Panc1 (cell line): ENCODE measurements at places on chromosomes 13 and 19.

GRCh38 chr19:38148337-38148736 lies 75.7 kb downstream of the DPF1 start:
- no peak for DNase-seq

GRCh38 chr13:35695448-35695770 lies 218.9 kb upstream of the MAB21L1 start:
- no peak for DNase-seq

DNA sequence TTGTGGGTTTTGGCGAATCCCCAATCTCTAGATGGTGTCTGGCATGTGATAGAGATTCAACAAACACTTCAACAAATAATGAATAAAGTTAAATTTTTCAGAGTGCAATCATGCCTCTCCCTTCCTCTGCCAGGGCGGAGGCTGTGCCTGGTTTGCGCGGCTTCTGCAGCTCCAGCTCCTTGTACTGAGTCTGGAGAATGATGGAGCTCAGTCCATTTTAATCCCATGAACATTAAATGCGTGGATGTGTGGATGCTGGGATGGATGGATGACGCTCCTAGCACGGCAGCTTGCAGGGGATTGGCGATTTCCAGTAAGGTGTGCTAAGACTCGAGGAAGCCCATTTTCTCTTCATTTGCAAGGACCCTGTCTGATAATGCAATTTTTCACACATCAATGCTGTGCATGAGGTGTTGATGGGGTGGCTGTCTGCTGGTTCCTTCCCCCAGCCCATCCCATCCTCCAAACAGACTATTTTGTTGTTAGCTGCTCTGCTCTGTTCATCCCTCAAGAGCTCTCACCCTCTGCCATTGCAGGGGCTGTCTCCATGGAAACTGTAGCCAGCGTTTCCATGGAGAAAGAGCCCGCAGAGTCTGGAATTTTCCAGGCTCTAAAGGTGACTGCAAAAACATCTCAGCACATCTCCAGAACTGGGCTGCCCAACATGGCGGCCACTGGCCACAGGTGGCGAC lies 92.6 kb upstream of the PEG3 start:
- no peak for DNase-seq

DNA sequence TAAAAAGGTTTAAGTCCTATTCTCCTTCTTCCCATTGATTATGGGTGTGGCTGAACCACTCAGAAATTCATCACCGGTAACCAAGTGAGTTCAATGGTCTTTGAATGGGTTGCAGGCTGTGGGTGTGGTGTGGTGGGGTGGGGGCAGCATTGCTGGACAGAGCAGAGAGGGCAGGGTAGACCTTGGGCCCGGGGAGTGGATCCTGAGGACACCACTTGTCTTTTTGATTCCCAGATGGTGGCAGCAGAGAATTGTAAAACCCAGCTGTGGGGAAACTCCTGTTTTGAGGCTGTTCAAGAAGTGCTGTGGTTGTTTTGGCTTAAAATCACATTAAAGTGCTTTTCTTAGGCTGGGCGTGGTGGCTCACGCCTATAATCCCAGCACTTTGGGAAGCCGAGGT lies 45.8 kb upstream of the RGCC start:
- no peak for DNase-seq

DNA sequence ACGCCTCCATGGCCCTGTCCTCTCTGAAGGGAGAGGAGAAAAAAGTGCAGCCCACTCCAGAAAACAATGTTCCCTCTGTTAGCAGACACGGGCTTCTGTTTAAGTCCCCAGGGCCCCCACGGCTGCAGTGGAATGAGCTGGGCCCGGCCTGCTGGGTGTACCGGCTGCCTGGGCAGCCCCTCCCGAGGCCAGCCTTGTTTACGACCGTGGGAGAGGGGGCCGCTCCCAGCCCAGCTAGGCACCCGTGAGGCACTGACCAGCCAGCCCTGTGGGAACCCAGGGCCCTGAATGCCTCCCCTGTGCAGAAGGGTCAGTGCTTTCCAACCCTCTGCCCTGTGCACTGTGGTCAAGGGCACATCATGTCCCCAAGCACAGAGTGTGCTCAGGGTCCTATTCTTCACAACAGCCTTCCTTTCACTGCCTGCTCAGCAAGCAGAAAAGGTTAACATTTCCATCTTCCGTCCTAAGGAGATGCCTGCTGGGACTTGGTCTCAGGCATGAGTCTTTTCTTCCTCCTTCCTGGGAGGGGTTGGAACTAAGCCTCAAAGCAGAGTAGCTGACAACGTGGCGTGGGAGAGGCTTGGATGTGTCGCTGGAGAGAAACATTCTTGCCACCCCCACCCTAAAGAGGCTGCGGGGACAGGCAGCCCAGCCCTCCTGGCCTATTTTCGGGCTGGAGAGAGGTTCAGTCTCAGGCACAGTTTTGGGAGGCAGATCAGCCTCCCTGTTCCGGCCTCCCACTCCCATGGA lies 90.1 kb downstream of the RGCC start:
- DNase-seq = no peak
